Pons (tissue), 1 donor: ENCODE measurements at places on chromosomes 7 and 10.
A peak's percentile ranks its signal among the peaks of the same experiment; 100 is the strongest.

GRCh38 chr10:69866688-69867461 lies 65.2 kb downstream of the COL13A1 start:
- DNase-seq: peak; percentile 25

DNA sequence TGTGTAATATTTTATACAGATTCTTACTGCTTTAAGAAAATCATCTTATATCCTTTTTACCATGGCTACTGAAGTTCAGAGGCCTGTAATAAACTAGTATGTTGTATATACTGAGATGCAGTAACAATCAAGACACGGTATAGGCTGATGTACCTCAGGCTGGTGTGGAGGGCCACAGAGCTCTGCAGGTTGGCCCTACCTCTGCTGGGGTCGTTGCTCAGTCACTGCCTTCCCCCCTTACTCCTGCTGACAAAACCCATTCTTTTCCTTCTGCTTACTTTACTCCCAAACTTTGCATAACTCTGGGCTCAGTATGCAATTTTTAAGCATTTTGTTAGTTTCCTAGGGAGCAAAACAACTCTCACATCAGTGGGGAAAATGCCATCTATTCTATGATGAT lies 200.1 kb upstream of the FOXP2 start:
- DNase-seq: no peak

GRCh38 chr10:90787393-90788198 lies 70.2 kb downstream of the HTR7 start:
- DNase-seq: peak; percentile 39

GRCh38 chr7:75872073-75872782 lies 6.6 kb upstream of the RHBDD2 start:
- no peak for DNase-seq

- no peak for DNase-seq
Observed at GRCh38 chr10:29794776-29795611, 160.2 kb upstream of the SVIL start.

DNA sequence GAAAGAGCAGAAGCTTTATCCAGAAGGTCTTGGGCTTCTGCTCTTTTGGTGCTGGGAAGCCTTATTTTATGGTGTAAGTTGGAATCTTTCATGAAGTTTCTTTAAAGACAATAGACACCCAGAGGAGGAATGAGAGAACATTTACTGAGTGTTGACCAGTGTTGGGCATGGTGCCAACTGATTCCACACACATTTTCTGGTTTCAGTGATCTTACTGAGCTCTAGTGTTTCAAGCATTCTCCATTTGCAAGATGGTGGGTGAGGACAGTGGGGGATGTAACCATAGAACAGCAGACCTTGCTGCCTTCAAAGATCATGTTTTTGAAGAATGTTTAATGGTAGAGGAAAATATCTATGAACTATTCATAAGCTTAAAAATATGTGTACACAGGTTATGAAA lies 114.6 kb downstream of the LRMDA start:
- DNase-seq: no peak

DNA sequence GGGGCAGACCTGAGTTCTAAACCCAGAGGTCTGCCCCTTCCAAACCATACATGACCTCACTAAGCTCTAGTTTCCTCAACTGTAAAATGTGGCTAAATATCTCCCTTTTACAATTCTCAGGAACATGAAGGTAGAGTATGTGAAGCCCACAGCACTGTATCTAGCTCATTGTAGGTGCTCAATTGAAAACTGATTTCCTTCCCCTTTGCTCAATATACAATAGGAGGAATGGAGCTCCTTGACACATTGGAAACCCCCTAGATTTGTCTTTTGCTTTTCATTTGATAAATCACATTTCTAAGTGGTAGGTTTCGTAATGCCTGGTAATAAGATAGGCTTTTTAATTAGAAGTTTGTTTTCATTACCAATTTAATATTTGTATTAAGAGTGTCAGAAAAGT lies 153.3 kb downstream of the ARID5B start:
- no peak for DNase-seq

DNA sequence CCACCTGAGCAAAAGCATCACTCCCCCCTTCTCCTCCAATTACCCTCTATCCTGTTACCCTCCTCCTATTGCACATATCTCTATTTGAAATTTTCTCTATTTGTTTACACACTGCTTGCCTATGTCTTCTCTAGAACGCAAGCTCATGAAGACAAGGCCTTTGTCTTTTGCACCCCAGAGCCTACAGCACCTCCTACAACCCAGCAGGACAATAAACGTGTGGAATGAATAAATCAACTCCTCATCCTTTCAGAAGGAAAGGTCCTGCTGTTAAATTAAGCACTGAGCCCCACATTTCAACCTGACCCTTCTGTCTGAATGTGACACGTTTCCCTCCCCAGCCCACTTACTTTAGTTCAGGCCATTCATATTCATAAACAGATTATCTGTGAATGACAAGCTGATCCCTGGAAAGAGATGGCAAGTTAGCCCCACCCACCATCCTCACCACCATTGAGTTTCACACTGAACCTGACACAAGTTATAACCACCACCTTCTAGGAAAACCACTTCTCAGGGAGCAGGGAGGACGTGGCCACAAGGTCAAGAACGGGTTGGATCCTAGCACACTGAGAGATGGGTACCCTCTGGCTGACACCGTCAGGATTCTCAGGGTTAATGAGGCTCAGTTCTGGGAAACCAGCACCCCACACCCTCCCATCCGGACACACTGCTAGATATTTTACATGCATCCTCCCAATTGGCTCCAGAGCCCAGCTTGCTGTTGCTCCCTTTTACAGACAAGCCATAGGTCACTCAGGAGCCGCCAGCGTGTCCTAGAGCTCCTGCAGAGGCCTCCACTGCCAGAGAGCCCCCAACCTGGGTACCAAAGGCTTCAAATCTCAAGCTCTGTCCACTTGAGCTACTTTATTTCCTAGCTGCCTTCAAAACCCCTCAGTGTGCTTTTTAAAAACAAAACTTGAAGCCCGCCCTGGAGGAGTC lies 934 bp downstream of the PRTFDC1 start:
- peak; percentile 83 for DNase-seq

- no peak for DNase-seq
Observed at GRCh38 chr7:79381921-79382320, 71.5 kb downstream of the MAGI2 start.

DNA sequence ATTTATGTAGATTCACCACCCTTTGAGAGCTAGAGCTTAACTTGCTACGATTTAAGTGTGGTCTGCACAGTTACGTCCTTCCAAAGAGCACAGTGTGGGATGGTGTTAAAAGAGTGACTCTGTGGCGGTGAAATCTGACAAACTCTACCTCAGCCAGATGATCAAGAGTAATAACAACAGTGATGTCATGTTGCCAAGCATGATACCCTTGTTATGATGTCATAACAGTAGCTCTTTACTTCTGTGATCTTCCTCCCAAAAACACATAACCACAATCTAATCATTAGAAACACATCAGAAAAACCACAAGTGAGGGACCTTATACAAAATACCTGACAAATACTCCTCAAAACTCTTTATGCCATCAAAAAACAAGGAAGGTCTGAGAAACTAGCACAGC lies 649.3 kb downstream of the POM121L12 start:
- no peak for DNase-seq

DNA sequence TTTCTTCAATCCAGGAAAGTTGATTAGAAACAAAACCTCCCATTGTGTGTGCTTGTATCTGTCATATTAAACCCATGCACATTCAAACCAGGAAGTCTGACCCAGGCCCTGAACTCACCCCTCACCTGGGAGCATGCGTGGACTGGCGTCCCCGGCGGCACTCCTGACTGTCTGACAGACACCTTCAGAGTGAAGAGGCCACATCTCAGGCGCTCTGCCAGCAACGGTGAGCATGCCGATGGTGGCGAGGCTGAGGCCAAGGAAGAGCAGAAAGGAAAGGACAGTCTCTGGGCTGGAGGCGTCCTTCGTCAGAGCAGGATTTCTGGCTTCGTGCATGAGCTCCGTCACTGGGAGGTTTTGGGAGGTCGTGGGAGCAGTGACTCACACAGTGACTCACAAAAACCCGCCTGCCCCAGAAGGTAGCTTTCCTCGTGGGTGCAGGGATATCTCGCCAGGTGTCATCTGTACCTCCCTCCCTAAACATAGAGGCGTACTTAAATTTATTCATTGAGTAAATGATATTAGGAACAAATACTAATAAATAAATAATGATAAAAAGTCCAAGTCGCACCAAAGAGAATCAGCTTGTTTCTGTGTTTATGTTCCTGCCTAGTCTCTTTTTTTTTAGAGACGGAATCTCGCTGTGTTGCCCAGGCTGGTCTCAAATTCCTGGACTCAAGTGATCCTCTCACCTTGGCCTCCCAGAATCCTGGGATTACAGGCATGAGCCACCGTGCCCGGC lies 13.5 kb downstream of the IQCE start:
- DNase-seq: no peak

- no peak for DNase-seq
Observed at GRCh38 chr10:101224910-101225823, 4.1 kb downstream of the LBX1 start.

- DNase-seq: no peak
Observed at GRCh38 chr10:8338177-8338766, 283.8 kb downstream of the GATA3 start.

- DNase-seq: no peak
Observed at GRCh38 chr10:120335553-120335952, 121.5 kb upstream of the PLPP4 start.

- peak; percentile 58 for DNase-seq
Observed at GRCh38 chr10:92291921-92292845, 1.2 kb downstream of the MARCHF5 start.

GRCh38 chr10:34713875-34714274 lies 101.2 kb downstream of the PARD3 start:
- DNase-seq: no peak

DNA sequence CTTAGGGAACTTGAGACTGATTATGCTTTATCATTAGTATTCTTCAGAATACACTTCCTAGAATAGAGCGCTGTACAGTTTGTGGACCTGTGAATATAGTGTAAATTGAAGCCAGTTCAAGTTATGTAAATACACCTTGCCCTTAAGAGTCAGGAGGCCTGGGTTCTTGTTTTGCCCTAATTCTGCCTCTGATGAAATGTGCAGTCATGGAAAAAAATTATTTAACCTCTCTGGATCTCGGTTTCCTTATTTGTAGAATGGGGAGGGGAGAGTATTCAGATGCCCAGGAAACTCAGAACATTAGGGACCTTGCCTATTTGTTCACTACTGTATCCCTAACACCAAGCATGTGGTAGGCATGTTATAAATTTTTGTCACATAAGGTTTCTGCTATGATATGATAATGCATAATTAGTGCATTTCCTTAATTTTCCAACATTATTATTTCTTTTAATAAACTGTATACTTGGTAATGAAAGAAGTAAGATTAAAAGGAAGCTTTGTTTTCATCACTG lies 1.3 kb downstream of the EXOC6 start:
- no peak for DNase-seq

GRCh38 chr7:106501605-106502580 lies 159.1 kb downstream of the CCDC71L start:
- peak; percentile 48 for DNase-seq

DNA sequence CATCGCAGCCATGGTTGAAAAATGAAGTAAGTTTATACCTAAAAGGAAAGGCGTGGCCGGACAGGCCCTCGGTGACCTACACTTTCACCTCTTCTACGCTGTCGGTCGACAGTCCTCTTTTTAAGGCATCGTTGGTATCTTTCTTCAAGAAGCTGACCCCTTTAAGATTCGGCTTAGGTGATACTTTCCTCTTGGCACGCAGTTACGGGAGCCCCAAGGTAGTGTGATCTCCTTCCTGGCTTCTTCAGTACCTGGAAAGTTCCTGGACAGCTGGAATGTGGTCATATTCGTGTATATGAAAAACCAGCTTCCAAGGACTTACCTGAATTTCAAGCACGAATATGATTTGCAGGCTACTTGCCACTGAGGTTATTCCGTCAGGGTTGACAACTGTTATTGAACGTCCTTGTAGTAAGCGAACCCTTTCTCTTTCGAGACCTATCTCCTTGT lies 885 bp upstream of the SYPL1 start:
- no peak for DNase-seq

DNA sequence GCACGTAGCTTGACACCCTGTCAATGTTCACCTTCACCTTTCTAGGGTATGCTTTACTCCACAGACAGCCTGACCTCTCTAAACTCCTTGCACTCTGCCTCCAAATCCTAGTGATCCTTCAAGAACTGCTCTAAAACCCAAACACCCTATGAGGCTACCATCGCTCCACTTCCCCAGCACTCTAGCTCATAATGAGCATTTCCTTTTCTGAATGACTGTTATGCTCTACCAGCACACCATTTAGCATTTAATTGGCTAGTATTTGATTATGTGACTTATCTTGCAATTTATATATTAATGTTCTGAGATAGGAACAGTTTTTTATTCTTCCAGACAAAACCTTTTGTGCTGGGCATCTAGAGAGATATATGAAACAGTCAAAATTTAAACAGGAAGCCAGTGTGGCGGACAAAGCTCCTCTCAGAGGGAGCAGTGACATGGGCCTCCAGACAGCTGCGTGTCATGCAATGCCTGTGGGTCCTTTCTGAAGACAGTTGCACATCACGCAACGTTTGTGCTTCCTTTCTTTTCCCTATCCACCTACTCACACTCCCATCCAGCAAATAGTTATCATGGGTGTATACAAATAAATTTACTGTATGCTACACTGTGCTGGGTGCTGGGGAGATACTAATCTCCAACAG lies 86.3 kb downstream of the ALOX5 start:
- no peak for DNase-seq

GRCh38 chr7:6477318-6477660 lies 29.5 kb upstream of the DAGLB start:
- no peak for DNase-seq

- no peak for DNase-seq
Observed at GRCh38 chr7:15606561-15606960, 44.7 kb upstream of the AGMO start.

GRCh38 chr7:141697211-141697871 lies 4.6 kb downstream of the DENND11 start:
- peak; percentile 84 for DNase-seq

- no peak for DNase-seq
Observed at GRCh38 chr7:70353946-70354335, 755.7 kb downstream of the AUTS2 start.

GRCh38 chr7:30062587-30062986 lies 34.4 kb downstream of the PLEKHA8 start:
- peak; percentile 84 for DNase-seq
